ENCODE measurements at places on chromosomes 4 and X. TPM values are rescaled to one million over a fixed set of nuclear protein-coding genes. Genes with fewer than 3 reads are reported as not detected.

MAGEB2 gene
- not detected for total RNA-seq

PDZD4 gene
- total RNA-seq, result 0.61 TPM

IBSP gene
- total RNA-seq, result not detected

CLDN2 gene
- total RNA-seq, result not detected

PNMA6A gene
- total RNA-seq, result 0.44 TPM

DNA sequence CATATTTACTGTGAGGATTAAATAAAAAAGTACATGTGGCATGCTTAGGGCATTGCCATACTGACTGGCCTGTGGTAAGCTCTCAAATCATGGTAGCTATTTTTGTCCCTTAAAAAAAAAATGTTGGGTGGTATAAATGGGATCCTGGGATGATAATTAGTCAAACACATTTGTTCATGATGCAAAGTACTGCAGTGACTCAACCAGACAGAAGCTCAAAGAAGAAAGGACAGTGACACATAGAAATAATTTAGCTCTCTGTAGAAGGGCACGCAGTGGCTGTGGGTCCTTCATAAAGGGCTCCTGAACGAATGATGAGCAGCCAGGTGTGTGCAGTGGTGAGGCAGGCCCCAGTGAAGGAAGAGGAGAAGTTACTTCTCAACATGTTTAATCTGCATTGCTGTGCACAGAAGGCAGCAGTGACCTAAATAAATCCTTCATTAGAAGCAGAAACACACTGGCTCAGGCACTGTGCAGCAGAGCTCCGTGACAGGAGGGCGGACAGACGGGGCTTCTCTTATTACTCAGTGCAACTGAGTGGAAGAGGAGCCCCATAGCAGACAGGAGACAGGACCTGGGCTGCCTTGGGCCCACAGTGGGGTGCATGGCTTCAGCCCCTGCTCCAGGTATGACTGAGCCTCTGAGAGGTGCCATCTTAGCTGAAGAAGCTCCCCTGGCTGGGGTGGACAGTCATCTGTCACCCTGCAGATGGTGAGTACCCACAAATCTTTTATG, 20.3 kb downstream of the HS3ST1 start:
- no peak for DNase-seq
